ENCODE measurements at places on chromosomes 1 and 21.
A peak's percentile ranks its signal among the peaks of the same experiment; 100 is the strongest.

- no peak for DNase-seq
These were observed 215.7 kb upstream of the LYPLAL1 start for GRCh38 chr1:218957971-218958370.

GRCh38 chr1:57324388-57324787 lies 99.5 kb downstream of the DAB1 start:
- no peak for DNase-seq

DNA sequence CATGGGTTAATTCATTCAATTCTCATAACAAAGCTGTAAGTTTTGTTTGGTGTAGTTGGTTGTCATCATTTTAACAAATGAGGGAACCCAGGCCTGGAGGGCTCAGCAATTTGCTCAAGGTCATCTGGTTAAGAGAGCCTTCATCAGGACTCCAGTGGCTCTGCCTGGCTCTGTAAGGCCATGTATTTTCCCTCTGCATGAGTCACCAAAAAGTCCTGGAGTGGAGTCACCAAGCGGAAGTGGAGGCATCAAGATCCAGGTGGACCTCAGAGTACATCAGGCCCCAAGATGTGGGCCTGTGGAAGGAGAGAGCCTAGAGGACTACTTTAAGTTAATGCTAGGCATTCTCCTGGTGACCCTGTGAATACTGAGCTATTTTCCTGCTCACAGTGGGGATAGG lies 30.0 kb upstream of the RBM15 start:
- DNase-seq = no peak

GRCh38 chr1:75203415-75204277 lies 69.5 kb downstream of the LHX8 start:
- DNase-seq = peak; percentile 8

DNA sequence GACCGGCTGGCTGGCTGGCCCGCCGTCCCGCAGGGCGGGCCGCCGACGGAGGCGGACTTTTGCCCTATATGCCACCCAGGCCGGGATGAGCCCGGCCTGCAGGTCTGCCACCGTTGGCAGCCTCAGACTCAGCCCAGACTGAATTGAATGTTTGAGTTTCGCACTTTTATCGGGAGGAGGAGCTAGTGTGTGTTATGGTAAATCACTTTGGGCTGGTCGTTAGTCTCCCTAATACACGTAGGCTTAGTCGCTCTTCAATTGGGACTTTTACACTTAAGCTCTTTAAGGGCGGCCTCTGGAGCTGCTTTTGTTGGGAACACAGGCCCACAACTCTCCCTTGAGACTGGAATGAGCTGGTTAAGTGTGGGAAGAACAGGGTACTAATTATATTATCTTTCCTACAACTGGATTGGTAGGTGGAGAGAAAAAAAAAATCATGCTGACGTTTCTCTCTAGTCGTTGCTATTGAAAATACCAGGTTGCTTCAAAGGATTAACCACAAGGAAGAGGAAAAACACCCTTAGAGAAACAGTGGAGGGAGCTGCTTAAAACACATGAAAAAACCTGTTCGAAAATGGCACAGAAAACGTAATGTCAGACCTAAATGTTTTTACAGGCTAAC lies 1.4 kb upstream of the IRF2BP2 start:
- DNase-seq = peak; percentile 78

- no peak for DNase-seq
These were observed 16.0 kb upstream of the LRRC7 start for GRCh38 chr1:69551476-69552324.

DNA sequence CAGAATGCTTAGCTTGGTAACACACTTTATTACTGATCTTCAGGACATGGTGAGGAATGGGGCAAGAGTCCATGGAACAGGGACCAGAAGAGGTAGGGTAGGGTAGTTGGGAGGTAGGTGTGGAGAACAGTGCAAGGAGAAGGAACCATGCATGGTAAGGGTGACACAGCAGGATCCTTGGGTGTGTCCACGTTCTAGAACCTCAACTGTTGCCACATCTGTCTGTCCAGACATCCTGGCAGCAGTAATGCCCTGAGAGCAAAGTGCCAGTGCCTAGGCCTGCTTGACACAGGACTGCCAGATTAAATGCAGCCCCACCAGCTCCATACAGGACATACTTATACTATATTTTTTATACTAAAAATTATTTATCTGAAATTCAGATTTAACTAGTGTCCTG lies 13.9 kb downstream of the DMAP1 start:
- DNase-seq = no peak

- DNase-seq = no peak
These were observed at the start of gene DIO1 for GRCh38 chr1:53893999-53894636. Gene DIO1, plus strand, starts transcription at chr1:53894187. Its CDS starts 24 bp downstream, at chr1:53894211.

DNA sequence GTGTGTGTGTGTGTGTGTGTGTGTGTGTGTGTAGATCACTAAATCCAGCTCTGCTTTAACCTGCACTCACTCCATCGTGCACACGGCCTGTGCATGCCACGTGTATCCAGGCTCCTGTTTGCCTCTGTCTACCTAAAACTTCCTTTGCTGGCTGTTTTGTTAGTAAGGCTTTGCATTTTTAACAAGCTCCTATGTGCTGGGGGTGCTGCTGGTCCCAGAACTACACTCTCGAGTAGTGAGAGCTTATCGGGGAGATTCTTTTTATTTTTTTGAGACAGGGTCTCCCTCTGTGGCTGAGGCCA lies 596 bp upstream of the TCEA3 start:
- DNase-seq = no peak

DNA sequence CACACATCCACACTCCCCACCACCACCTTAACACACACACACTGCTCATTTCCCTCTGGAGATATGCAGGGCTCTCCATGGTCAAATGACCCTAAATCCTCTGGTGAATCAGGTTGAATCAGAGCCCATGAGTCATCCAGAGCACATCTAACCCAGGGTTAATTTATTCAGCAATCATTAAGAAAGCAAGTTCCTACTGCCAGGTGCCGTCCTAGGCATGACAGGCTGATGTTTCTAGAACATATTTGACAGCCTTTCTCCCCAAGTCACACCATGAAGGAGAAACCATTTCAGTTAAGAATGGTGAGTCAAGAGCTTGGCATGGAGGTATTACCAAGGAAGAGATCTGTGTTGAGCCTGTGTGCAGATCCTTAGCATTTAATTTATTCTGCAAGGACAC lies 194.3 kb upstream of the CAMK1G start:
- DNase-seq = peak; percentile 58

GRCh38 chr1:64493831-64494230 lies 23.9 kb downstream of the CACHD1 start:
- DNase-seq = no peak

GRCh38 chr1:201696217-201696761 lies 132.7 kb upstream of the IPO9 start:
- DNase-seq = peak; percentile 81
